ENCODE measurements at places on chromosomes 7 and 10. TPM values are rescaled to one million over a fixed set of nuclear protein-coding genes. Genes with fewer than 3 reads are reported as not detected.

Gene MYH16
- not detected for total RNA-seq

DNA sequence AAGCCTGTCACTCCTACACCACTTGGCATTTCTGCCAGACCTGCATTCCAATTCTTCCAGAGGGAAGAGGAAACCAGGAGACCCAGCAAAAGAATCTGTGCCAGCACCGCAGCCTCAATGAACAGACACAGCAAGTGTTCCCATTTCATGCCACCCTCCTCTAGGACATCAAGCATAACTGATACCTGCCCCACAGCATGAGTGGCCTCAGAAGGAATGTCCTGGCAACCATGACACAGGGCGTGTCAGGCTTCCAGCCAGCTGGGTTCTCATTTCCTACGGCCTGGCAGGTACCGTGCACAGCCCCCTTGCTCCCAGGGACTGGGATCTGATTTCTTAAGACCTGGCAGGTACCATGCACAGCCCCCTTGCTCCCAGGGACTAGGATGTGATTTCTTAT, 7.8 kb downstream of the MAD1L1 start:
- ATAC-seq = no peak

- ATAC-seq = no peak
Observed at GRCh38 chr7:81420526-81421226, 349.2 kb downstream of the HGF start.

Gene CYP17A1
- total RNA-seq = 0.93 TPM

DNA sequence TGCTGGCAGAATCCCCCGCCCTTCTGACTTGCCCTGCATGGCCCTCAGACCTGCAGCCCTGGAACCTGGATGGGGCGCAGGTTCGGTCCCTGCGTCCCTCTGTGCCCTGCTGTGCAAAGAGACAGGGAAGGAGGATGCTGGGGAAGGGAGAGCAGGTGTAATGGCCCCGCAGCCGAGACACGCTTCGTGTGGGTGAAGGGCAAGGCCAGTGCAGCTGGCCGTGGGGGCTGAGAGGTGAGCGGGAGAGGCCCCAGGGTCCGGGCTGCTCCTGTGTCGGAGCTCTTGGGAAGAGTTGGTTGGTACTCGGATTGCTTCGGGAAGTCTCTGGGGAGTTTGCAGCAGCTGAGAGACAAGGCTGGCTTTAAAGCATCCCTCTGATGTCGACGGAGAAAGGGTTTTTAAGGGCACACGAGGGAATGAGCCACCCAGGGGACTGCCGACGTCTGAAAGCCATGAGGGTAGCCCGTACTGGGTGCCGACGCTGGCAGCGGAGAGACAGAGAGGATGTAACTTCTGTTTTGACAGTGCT, 6.5 kb downstream of the ELFN1 start:
- no peak for ATAC-seq

DNA sequence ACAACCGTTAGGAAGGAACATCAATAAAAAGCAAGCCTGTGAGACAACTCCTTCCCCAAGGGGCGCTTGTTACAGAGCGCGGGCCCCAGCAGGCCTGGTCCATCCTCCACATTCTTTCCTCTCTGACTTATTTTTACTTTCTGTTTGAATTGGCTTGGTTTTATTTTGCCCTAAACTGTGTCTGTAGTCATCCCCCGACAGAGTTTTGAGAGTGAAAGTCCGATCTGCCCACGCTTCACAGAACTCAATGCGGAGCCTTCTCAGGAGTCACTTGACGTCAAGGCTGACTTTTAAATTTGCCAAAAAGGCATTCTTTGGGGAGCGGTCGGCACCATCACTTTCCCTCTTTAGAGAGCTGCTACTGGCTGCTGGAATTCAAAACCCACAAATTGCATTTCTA, 150.1 kb upstream of the KLF6 start:
- ATAC-seq = peak; percentile 93

Gene MRM2
- 39.7 TPM for total RNA-seq

- peak; percentile 53 for ATAC-seq
Observed at GRCh38 chr7:132455378-132455777, 120.9 kb downstream of the PLXNA4 start.

DNA sequence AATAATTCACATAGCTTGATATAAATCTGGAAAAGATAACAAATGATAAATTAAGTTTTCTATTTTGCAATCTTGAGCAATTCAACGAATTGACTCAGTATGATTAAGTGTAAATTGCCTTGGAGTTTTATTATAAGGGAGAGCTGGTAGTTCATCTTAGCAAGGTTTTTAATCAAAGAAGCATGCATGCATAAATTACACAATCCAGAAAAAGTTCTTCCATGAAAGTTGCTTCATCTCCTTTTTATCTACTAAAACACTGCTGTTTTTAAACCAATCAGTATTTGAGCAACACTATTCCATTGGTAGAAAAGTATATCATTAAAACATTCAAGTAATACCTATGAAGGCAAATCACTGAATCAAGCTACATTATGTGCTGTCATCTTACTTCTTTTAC, 47.6 kb downstream of the POT1 start:
- no peak for ATAC-seq

DNA sequence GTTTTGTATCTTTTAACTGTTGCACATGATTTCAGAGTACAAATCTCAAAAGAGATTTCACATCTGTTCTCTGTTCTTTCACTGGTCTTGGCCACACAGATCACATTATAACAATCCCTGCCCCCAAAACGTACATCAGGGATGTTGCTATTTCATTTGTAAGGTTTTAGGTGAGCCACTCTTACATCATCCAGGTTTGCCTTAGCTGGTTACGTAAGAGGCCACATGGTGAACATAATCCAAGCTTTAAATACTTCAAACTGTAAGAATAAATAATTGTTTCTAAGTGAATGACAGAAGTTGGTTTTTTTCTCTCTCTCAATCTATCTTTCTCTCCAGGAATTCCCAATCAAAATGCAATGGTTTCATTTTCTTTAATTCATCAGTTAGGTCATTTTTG, 245.9 kb upstream of the HGF start:
- no peak for ATAC-seq

- ATAC-seq = no peak
Observed at GRCh38 chr10:54363390-54363789, 437.6 kb downstream of the PCDH15 start.

DNA sequence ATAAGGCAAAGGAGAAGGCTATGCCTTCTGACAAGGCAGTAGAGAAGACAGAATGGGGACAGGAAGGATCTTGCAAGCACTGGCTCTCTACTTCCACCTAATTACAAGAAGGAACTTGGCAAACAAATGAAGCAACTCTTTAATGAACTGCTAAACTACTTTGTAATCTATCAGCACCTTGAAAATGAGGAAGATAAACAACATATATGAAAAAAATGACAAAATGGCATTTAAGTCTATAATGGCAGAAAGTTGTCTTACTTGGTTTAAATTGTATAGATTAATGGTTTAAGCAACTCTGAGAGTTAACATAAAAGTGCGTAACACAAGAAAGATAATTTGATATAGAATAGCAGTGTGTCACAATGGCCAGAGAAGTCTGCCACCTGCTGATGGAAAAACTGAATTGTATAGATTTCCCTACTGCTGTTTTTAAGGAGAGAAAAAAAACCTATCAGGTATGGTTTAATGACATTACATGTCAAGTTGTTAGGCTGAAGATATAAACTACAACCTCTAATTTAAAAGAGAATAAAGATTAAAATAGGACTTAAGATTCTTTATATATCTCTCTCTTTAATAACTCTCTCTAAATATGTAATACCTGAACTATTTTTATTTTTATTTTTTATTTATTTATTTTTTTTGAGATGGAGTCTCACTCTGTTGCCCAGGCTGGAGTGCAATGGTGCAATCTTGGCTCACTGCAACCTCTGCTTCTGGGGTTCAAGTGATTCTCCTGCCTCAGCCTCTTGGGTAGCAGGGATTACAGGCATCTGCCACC, 11.8 kb downstream of the NT5C3A start:
- no peak for ATAC-seq

Gene MNX1
- 2.7 TPM for total RNA-seq

DNA sequence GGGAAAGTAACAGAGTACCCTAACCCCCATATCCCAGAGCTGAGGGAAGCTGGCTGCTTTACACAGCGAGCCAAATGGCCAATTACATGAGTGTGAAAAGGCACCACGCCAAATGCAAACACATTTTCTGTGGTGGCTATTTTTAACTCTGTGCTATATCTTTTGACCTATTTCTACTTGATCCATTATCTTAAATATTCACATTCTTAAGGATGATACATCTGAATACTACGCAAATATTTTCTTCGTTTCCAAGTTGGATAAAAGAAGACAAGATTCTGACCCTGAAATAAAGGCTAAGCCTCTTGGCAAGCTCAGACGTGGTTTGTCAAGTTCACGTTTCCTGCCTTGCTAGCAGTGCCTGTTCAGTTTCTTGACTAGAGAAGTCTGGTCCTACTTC, 146.7 kb upstream of the TMEM196 start:
- ATAC-seq = peak; percentile 61

- no peak for ATAC-seq
Observed at GRCh38 chr7:110835218-110835617, 255.7 kb upstream of the LRRN3 start.

- ATAC-seq = peak; percentile 96
Observed at GRCh38 chr7:76069238-76069638, 21.3 kb downstream of the MDH2 start.

Gene KCNMA1
- total RNA-seq = 58.2 TPM

Gene TNRC18
- total RNA-seq = 11.4 TPM

DNA sequence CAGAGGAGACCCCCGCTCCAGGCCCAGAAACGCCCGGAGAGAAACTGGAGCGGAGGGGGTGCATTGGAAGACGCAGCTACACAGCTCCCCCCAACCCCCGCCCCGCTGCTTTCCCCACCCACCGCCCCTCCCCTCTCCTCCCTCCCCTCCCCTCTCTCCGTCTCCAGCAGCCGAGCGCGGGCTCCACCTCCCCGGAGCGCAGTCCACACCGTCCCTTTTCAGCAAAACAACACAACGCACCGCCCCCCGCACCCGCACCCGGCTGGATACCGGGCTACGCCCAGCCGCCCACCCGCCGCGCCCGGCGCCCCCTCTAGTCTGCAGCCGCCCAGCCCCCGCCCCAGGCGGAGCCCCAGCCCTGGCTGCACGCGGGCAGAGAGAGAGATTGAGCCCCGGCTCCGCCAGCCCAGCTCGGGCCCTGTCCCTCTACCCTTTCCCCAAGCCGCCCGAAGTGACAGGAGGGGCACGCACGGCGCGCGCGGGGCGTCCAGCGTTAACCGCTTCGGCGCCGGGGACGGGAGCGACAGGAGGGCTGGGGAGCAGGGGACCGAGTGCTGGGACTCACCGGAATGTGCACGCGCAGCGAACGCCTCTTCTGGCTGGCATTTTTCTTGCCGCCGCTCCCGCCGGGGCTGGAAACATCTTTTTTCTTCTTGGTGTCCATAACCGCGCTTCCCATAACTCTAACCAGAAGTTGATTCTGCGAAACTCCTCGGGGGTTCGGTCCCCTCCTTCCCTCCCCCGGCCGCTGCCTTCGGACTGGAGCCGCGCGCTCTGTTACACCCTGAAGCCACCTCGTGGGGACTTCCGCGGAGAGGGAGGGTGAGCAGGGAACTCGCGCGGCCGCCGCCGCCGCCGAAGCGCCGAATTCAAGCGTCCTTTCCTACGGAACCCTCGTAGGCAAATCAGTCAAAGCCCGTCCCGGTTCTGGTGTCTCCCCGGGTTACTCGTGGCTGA, 695 bp downstream of the PRKAG2 start:
- peak; percentile 74 for ATAC-seq

- ATAC-seq = no peak
Observed at GRCh38 chr7:18893156-18893555, 224.3 kb downstream of the TWIST1 start.

DNA sequence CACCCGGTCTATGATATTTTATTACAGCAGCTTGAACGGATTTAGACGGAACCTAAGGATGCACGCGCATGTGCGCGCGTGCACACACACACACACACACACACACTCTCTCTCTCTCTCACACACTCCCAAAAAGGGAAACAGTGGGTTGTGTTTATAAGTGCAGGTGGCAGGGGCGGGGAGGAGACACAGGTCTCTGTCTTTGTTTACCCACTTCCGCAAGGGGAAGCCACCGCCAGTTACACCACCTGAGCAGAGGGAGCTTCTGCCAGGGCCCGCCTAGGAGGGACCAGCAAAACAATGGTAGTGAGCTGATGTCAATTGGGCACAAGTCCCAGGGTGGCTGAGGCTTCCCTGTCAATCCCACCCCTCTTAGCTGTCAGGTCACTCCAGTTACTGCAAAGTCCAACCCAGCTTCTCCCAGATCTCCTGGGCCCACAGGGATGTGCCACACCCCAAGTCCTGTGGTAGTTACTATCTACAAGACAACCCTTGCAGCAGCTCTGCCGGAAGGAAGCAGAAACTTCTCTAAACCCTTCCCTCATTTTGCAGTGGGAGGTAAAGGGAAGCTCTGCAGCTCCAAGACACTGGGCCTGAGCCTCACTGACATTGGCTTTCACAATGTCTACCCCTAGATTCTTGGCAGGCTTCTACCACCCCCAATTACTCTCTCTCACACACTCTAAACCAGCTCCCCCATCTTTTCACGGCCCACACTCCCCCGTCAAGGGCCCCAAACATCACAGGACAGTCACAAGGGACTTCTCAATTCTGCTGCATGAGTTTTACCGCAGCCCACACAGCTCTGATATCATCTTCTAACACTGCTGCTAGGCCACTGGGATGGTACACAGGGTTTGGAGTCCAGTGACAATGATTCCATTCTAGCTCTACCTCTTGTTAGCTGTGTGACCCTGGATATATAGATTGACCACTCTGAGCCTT, 17.6 kb downstream of the ANXA11 start:
- ATAC-seq = no peak

Gene MRLN
- 0.57 TPM for total RNA-seq

Gene NODAL
- 1.2 TPM for total RNA-seq

DNA sequence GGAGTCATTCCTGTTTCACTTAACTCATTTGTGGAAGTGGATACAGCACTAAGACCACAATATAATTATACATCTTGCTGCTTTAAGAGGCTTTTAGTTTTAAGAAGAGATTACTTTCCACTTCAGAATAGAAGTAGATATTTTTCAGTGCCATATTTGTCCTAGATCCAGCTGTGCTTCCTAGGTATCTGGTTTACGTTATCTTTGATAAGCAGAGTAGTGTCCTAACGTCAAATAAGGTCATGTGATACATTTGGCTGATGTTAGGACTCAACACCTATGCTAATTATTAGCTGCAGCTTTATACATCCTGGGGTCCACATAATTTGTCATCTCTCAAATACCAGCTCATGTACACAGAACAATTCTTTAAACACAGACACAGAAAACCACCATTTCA, 196.2 kb upstream of the SMIM30 start:
- ATAC-seq = no peak

Gene ITPRID1
- total RNA-seq = 0.16 TPM

GRCh38 chr10:16519908-16520861, 1.5 kb downstream of the C1QL3 start:
- ATAC-seq = peak; percentile 39

DNA sequence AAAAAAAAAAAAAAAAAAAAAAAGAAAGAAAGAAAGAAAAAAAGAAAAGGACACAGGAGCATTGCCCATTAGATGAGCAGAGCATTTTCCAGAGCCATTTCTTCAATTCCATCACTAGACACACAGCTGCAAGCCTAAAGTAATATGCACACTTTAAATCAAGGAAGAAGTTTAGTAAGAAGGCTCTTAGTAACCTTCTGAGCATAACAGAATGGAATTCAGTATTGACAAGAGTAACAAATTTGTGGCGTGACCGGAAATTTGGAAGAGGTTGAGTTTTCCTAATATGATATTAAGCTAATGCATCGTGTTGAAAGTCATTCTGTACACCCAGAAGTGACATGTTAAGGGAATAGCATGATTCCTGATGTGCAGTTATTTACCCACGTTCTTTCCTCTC, 35.3 kb downstream of the SMURF1 start:
- ATAC-seq = no peak

Measured in motor neuron (in vitro differentiated cells).